ENCODE measurements at places on chromosomes 3 and 15.

DNA sequence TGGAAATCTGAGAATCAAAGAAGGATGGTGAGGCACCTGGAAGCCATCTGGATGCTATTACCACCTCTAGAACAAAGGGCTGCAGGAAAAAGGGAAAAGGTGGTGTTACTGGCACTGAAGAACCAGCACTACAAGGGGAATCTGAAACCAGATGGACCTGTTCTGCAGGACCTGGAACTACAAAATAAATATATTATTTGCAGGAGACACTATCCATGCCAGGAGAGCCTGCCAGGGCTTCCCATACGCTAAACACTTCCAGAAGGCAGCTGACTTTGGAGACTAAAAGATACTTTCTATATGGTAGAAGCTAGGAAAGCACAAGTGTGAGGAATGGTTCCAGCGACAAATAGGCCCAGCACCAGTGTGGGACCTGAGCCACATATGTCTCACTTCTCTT, 83.4 kb upstream of the POU1F1 start:
- DNase-seq, result no peak

GRCh38 chr3:132032959-132033358, 1.9 kb downstream of the CPNE4 start:
- no peak for DNase-seq

- DNase-seq, result no peak
Measured at GRCh38 chr3:59424268-59425010, 374.6 kb upstream of the CFAP20DC start.

- no peak for DNase-seq
Measured at GRCh38 chr3:184377374-184377773, 633 bp downstream of the THPO start.

DNA sequence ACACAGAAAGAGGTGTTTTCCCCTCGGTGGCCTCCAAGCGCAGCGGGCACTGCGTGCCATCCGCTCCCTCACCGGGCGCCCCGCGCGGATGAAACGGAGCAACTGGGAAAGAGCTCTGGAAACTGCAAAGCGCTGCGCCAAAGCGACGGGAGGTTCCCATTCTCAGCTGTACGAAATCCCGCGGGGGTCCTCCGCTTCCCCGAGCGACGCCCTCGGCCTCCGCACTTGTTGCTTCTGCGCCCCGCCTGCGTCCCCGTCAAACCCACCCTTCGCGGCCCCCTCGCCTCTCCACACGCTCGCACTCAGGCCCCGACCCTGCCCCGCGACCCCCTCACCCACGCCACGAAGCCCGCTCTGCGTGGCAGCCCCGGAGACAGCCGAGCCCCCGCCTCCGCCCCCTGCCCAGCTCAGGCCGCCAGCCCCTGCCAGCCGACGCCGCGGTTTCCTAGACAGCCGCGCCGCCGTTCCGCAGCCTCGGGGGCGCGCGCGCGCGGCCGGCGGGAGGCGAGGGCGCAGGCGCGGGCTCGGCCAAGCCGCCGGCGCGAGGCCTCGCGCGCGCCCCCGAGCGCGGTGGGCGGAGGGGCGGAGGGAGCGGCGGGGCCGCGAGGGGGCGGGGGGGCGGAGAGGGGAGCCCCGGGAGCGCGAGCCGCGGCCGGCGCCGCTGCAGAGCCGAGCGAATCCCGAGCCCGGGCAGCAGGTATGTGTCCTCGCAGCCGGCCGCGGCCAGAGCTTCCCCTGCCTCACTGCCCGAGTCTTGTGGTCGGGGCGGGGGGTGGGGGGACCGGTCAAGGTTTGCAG, at the start of gene TMEM266:
Gene TMEM266, plus strand, starts transcription at position 666 of the 798 bp plus-strand sequence. CDS start 74,279 bp downstream, outside the sequence.
- DNase-seq, result no peak

GRCh38 chr3:72655723-72656122, 192.5 kb downstream of the SHQ1 start:
- no peak for DNase-seq

- DNase-seq, result no peak
Measured at GRCh38 chr15:39419651-39420050, 161.2 kb upstream of the THBS1 start.

DNA sequence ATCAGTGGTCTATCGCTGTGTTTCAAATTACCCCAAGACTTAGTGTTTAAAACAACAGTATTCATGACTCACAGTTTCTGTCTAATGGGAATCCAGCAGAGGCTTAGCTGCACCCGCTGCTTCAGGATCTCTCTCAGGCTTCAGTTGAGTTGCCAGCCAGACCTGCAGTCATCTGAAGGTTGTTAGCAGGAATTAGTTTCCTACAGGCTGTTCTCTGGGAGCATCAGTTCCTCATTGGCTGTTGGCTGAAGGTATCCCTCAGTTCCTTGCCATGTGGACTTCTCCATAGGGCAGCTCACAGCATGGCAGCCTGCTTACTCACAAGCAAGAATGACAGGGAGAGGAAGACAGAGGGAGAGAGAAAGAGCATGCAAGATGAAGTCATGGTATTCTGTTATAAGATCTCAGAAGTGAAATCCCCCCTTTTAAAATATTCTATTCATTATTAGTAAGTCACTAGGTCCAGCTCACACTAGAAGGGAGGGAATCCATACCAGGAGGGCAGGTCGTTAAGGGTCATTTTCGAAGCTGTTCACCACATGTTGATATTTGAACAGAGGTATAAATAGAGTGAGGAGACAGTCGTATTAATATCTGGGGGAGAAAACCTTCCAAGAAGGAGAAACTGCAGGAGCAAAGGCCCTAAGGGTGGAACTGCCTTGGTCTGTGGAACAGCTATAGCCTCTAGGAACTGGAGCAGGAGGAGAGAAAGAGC, 473.9 kb upstream of the PPP2R3A start:
- DNase-seq, result no peak

DNA sequence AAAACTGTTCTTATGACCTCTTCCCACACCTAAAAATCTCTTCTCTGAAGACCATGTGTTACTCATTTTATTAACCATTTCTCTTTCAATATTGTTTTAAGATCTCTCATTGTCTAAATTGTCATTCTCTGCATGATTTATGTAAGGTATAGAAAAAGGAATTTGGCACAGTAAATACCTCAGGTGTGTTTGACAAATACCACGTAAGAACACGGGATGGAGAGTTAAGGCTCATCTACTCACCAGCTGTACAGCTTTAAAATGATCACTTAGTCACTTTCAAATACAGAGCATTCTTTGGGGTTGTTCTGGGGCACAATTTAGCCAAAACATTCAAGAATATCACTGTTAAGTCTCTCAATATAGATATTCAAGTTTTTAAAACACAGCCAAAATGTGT, 627.1 kb downstream of the MCTP2 start:
- no peak for DNase-seq

- DNase-seq, result no peak
Measured at GRCh38 chr3:71206305-71207165, 377.0 kb downstream of the FOXP1 start.

DNA sequence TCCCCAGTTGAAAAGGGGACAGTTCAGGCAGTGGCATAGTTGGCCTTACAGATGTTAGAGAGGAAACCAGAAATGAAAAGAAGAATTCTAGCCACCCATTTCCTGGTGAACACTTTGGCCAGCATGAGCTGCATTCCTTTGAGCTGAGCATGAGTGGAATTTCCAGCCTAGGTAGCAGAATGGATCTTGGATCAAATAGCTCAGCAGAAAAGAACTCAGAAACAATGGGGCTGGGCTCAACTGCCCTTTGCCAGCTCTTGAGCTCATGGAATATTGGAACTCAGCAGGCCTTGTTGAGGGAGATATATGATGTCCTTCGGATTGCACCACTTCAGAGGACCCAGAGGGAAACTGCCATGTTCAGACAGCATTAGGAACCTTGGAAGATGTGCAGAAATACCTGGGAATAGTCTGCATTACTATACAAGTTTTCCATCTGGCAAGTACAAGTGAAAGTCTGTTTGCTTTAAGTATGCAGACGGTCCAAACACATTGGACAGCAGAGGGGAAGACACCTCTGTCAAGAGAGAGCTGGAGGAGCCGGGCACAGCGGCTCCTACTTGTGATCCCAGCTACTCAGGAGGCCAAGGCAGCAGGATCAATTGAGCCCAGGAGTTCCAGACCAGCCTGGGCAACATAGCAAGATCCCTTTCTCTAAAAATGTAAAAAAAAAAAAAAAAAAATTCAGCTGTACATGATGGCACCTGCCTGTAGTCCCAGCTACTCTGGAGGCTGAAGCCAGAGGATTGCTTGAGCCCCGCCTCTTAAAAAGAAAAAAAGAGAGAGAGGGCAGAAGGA, 3.1 kb upstream of the CDV3 start:
- DNase-seq, result no peak

DNA sequence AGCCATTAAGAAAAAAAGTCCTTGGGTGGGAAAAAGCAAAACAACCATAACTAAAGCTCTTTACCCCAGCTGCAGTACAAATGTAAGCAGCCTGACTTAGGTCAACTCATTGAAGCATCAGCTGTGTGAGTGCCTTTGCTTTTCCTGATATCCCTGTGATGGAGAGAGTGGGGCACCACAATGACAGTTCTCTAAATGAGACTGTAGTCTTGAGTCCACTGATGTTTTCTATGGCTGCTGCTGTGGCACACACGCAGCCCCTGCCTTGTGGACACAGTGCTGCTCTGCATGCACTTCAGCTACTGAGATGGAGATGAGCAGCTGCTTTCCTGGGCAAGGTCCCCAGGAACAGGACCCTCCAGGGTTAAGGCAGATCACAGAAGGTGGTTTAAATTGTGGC, 173.2 kb downstream of the KCNAB1 start:
- DNase-seq, result no peak

DNA sequence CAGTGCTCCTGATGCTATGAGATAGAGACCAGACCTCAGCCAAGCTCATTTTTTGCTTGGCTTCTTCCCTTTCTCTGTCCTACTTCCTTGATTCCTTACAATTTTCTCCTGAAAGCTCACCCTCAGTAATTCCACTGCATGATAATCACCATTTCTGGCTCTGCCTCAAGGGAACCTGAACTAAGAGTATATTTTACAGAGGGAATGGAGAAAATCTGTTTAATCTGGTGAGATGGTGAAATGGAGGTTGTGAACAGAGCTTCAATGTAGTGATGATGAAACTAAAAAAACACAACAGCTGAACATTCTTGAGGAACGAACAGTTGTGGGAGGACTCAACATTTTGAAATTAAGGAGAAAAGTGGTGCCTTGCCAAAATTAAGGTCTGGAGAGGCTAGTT, 16.3 kb downstream of the HHLA2 start:
- DNase-seq, result no peak

DNA sequence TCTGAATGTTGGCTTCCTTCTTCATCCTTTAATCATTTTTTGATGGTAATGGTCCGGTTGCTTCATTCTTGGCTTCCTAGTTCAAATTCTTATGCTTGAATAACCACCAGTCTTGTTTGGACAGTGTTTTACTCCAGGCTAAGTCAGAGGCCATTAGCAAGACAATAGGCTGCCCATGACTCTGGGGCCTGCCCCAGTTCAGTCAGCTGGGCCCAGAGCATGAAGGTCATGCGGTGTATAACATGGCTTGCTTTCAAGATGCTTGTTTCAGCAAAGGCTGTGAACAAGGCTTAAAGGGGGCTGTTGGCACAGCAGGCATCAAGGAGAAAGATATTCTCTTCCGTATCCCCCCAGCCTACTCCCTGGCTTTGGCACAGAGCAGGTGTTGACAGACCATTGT, 13.7 kb downstream of the TM4SF18 start:
- DNase-seq, result no peak

- DNase-seq, result no peak
Measured at GRCh38 chr3:9862391-9863057, 17.5 kb downstream of the CIDEC start.

DNA sequence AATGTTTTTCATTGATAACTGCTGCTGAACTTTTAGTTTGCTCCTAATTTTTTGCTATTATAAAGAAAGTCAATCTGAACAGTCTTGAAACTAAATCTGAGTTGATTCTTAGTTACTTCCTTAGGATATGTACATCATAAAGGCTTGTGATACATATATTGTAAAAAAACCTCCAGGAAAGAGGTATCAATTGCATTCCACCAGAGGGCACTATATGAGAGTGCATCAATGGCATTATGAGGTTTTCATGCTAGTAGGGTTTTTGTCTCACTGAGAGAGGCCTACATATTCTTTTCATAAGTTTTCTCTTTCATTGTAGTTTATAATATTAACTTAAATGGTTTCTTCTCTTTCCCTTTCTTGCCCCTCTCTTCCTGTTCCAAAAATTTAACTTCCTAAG, 46.9 kb downstream of the PIK3R4 start:
- no peak for DNase-seq

DNA sequence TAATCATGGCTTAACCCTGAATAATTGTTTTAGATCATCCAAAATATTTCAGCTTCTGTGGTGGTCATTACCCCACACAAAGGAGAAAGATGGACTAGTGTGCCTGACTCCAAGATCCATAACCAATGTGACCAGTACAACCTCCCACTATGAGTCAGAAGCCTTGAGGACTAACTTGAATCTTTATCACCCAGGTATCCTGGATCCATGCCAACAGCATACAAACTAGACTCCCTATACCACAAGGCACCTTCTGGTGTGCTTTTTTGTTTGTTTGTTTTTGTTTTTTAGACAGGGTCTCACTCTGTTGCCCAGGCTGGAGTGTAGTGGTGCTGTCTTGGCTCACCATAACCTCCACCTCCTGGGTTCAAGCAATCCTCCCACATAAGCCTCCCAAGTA, 317.7 kb downstream of the VPS13C start:
- no peak for DNase-seq

- DNase-seq, result no peak
Measured at GRCh38 chr15:81386947-81387346, 12.9 kb upstream of the TMC3 start.

GRCh38 chr3:116165135-116165534, 280.2 kb downstream of the LSAMP start:
- DNase-seq, result no peak
